ENCODE measurements at places on chromosomes 7 and 10.

DNA sequence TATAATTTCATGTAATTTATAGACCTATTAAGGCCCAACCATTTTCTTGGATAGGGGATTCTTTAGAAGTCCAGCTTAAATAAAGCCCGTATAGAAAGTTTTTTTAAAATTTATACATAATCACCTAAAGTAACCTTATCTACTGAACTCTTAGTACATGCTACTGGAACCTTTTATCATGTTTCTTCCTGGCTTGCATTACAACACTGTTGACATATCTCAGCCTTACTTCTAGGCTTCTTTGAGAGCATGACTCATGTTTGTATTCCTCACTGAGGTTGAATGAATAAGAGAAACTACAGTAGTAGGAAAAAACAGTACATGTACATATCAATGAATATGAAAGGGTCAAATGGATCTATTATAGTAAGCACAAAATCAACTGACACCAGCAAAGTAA lies 8.2 kb upstream of the MAGI2 start:
- no peak for DNase-seq

- DNase-seq: no peak
Measured at GRCh38 chr7:145313551-145313950, 477.7 kb upstream of the TPK1 start.

- no peak for DNase-seq
Measured at GRCh38 chr7:26964156-26964808, 99.9 kb upstream of the SKAP2 start.

DNA sequence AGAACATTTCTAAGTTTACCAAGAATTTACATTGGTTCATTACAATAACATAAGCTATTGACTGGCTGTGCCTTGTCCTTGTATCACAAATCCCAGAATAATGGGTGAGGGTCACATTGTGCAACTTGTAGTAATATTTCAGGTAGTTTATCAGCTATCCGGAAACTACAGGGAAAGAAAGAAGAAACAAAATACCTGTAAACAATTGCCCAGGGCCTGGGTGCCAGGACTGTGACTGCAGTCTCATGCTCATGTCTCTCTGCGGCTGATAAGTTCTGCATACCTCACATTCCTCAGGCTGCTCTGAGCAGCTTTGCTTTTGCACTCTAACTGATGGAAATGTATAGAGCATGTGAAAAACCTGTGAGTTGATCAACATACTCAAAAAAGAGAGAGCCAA lies 131.8 kb upstream of the TRIM24 start:
- DNase-seq: no peak

GRCh38 chr7:23888958-23889357 lies 178.9 kb downstream of the STK31 start:
- DNase-seq: no peak

DNA sequence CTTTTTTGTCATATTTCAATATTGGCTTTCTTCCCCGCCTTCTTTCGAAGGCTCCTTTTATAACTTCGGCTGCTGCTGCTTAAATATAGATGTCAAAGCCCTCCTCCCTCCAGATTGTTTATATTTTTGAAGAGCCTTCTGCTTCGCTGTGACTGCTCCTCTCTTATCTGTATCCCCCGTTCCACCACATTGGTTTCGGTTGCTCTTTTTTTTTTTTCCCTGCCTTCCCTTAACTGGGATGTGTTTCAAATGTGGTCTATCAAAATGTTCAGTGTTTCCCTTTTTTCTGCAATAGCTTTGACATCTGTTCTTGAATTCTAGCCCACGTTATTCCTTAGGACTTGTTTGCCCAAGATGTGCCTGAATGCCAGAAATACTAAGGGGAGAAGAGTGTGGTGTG lies 96.4 kb downstream of the CUX1 start:
- no peak for DNase-seq

DNA sequence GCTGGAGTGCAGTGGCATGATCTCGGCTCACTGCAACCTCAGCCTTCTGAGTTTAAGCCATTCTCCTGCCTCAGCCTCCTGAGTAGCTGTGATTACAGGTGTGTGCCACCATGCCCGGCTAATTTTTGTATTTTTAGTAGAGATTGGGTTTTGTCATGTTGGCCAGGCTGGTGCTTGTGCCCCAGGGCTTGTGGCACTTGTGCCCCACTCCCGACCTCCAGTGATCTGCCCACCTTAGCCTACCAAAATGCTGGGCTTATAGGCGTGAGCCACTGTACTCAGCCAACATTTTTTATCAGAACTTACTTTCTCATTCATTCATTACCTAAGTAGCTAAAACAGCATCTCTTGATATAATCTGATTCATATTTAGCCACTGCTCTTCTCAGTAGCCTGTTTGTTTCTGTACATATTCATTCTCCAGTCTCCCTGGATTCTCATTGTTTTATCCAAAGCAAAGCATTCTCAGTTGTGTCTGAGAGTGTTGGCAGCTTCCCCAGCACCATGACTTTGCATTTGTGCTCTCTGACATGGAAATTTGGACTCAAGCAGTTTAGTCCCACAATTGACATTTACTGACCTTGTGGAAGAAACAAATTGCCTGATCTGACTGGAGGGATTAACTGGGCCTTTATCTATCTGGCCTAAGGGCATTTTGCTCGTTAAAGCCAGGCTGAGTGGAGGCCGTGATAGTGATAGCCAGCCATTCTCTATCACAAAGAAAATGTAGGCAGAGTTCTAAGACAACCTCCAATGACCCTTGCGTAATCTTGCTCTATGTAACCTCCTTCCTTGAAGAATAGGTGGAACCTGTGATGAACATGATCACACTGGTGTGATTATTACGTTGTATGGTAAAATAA lies 44.9 kb downstream of the AKR1B15 start:
- DNase-seq: no peak

GRCh38 chr7:28061824-28062196 lies 118.8 kb downstream of the JAZF1 start:
- DNase-seq: no peak

DNA sequence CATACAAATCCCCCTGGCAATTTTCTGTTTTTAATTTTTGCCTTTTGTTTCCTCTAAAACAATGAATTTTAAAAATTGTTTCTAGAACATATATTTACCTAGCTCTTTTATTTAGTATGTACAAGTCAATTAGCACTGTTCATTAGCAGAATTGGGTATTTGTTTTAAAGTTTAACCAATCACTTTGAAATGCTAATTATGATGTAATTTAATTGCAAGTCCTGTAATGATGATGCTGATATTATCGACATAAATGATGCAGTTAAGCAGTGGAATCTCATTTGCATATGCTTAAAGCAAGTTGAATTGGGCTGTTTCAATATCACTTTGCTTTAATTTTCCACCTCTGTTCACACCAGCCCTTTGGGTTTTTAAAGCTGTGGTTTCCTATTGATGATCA lies 2.7 kb downstream of the FOXP2 start:
- DNase-seq: no peak

DNA sequence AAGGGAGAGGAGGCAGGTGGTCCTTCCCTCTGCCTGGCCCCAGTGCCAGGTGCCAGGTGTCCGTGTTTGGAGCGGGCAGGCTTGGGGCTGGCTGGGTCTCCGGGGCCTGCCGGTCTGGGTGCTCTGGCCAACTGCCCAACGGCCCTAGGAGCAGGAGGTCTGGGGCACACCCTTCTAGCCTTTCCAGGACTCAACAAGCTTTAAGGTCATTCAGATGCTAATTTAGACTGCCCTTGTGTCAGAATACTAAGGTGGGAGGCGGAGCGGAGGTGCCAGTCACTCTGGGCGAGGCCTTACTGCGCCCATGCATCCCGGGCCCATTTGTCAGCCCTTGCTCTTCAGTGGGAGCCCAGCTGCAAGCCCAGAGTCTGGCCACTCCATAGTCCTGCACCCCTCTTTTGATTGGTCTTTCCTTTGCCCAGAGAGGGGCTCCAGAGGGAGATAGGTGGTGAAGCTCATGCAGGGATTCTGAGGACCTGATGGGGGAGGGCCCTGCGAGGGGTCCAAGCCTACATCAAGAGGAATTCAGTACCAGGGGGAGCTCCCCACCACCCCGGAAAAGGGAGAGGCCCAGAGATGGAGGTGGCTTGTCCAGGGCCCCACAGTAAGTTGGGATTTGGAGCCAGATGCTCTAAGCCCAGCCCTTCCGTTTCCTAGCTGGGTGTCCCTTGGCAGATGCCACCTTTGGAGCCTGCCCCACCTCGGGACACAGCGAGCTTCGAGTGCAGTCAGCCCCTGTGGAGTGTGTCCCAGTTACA lies 1.3 kb downstream of the PGAM2 start:
- DNase-seq: no peak

DNA sequence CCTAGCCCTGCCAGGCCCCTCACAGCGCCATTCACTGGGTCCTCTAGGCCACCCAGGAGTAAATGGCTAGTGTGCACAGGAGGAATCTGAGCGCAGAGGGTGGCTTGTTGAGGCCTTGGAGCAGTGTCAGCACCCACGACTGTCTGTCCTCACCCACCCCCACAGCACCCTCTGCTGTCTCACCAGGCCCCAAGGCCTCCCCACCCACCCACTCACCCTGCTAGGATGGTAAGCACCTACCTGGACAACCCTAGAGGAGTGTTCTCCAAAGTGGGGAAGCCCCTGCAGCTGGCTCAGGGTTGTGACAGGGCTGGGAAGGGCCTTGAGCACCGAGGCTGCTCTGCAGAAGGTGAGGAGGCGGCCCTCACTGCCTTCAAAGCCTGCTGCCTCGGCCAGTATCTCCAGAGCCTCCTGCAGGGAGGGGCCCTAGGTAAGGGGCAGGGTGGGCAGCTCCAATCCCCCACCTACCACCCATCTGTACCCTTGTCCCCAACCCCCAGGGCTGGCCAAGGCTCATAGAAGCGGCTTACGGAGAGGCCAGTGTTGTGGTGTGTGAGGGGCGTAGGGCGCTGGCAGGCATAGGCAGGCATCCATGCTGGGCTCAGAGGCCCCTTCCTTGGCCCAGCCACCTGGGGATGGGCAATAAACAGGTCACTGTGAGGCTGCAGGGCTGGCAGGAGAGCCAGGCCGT lies 2.9 kb downstream of the POLM start:
- DNase-seq: no peak

- DNase-seq: no peak
Measured at GRCh38 chr10:11354823-11355222, 256.6 kb downstream of the USP6NL start.

GRCh38 chr10:133618851-133619250 lies 7.7 kb downstream of the FRG2B start:
- DNase-seq: no peak

DNA sequence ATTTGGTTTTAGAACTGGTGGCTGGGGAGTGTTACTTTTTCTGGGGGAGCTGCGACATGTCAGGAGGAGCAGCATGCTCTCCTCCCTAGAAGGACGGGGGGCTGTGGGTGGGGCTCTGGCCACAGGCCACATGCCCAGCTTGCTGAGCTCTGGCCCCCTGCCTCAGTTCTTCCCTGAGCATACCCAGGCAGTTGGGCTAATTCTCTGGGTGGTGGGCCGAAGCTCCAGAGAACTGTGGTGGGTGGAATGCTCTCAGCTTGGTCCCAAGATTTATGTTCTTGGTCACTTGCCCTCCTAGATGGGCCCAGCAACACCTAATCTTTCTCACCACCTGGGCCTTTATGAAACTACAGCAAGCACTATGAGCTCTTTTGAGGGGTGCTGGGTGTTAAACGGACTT lies 5.1 kb upstream of the ZNF775 start:
- DNase-seq: no peak

DNA sequence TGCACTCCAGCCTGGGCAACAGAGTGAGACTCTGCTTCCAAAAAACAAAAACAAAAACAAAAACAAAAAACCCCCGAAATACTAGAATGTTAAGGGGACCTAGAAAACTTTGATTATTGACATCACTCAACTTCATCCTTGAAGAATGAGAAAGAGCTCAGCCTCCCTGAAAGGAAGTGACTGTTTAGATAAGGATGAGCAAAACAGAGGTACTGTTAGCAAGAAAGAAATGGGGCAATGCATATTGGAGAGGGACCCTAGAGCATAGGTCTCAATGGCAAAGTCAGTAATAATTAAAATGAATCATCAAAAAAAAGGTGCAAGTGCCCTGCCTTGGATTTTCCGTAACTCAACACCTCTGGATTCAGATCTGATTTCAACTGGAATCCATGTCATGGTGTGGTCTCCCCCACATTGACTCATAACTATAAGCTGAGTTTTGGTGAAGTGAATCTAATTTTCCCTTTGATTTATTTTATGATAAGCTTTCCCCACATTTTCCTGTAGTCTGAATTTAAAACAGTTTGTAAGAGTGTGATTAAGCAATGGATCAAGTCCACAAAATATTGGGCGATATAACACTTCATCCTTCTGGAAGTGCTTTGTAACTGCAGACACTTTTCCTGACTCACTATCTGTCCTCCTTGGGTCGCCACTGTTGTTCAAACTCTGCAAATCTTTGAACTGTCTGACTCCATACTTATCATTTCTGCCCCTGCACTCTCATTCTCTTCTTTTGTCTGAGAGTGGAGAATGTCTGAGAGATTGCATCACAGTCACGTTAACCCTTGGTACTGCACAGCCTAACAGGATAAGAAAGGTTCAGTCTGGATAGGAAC lies 224.8 kb upstream of the LYZL1 start:
- no peak for DNase-seq

Measured in NCI-H1105 (cell line).